ENCODE measurements at places on chromosomes 7 and 10.

GRCh38 chr10:97123765-97124164, 62.0 kb downstream of the SLIT1 start:
- no peak for DNase-seq

GRCh38 chr10:70328967-70329366, 45.2 kb upstream of the NPFFR1 start:
- peak; percentile 40 for DNase-seq

GRCh38 chr10:122515588-122516231, 44.8 kb upstream of the DMBT1 start:
- peak; percentile 57 for DNase-seq

DNA sequence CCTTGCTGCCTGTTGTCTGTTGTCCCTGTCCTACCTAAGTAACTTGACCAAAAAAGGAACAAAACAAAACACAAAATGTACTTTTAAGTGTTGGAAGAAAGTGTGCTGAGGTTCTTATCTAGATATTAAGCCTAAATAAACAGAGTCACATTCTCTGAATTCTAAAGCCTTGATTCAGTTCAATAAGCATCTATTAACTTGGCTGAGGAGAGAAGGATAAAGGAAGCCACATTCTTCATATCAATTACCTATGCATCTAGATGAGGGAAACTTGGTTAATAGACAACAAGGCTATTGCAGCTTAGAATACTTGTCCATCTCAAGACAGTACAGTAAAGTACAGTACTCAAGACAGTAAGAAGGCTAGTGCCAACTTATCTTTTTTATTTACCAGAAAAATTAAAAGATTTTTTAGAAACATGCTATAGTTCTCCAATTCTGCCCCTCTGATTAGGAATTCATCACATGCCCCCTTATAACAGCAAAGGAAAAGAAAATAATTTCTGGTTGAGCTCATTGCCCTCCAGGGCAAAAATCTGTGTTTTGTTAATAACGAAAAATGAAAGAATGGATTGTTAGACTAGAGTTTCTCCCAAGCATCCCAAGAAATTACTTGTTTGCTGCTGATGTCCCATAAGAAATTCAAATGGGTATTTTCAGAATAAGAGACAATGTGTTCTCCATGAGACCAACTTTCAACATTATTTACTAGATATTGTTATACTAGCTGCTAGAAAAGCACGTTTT, 546.5 kb upstream of the SEMA3D start:
- no peak for DNase-seq
